Body of pancreas (tissue), 4 donors: ENCODE measurements at places on chromosomes 4 and X.

GRCh38 chrX:136080766-136081165 is 66.6 kb upstream of the FHL1 start:
- DNase-seq, result no peak

DNA sequence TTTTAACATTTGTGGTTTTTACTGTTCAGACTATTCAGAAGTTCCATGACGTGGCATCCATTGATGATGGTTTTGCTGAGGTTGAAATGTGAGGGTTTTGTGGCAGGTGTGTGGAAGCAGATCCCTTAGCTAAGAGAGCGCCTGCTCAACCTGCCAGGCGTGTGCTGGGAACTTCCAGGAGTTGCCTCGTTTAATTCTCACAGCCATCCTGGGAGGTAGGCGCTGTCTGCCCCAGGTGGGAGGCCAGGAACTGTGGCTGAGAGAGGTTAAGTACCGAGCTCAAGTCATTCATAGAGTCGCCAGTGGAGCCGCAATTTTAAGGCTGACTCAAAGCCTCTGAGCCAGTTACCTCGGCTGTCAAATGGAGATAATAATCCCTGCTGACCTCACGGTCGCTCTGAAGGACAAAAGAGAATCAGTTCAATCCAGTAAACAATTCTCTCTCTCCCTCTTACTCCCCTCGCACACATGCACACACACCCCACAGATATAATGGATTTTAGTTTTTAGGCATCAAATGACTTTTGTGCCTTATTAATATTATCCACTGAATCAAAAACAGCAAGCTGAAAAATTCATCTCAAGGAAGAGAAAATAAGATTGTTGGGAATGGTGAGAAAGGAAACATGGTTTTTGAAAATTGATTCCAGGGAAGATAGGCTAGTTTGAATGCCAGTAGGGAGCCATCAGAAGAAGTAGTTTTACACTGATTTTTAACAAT is 171.3 kb downstream of the PTTG2 start:
- DNase-seq, result peak; percentile 41

DNA sequence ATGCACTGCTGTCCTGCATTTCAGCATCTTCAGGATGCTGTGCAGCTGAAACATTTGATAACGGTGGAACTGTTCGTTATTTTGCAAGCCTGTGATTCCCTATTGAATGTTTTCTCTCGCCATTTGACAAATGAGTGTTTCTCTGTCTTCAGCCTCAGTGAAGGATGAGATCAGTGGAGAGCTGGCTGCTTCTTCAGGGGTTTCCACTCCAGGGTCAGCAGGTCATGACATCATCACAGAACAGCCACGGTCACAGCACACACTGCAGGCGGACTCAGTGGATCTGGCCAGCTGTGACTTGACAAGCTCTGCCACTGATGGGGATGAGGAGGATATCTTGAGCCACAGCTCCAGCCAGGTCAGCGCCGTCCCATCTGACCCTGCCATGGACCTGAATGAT is 52.6 kb downstream of the HTT start:
- DNase-seq, result no peak

- DNase-seq, result no peak
Observed at GRCh38 chr4:81503586-81503985, 31.9 kb upstream of the RASGEF1B start.

DNA sequence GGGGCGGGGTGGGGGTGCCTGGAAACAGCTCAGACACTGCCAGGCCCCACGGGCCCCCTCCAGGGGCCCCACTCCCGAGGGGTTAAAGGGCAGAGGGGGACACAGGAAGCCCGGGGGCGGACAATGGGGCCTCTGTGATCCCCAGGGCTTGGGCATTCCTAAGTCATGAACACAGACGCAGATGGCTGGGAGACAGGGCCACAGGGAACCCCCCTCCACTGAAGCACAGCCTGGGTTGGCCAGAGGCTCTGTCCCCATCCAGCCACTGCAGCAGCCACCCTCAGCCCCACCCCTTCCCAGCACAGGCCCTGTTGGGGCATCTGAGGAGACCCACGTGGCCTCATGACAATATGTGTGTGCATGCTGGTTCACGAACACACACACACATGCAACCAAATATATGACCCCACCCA is 3.9 kb downstream of the L1CAM start:
- DNase-seq, result no peak

DNA sequence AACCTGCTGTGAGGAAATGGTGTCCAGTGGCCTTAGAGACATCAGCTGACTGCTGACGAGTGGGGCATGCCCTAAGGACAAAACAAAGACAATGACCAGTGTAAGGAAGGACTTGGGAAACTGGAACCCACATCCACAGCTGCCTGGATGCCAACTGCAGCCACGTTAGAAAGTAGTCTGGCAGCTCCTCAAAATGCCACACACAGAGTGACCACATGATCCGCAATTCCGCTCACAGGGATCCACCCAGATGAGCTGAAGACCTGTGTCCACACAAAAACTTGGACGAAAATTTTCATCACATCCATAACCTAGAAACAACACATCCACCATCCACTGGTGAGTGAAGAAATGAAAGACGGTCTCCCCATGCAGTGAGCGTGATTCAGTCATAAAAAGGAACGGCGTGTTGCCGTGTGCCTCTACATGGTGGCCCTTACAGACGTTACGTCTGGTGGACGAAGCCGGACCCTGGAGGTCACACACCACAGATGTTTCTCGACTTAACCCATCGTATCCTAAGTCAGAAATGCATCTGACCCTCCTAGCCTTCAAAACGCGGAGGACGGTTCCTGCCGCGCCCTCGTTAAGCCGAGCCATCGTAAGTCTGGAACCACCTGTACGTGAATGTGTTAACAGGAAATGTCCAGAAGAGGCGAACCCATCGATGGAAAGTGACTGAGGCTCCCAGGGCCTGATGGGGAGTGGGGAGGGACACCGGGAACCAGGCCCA is 40.6 kb upstream of the MXD4 start:
- no peak for DNase-seq

DNA sequence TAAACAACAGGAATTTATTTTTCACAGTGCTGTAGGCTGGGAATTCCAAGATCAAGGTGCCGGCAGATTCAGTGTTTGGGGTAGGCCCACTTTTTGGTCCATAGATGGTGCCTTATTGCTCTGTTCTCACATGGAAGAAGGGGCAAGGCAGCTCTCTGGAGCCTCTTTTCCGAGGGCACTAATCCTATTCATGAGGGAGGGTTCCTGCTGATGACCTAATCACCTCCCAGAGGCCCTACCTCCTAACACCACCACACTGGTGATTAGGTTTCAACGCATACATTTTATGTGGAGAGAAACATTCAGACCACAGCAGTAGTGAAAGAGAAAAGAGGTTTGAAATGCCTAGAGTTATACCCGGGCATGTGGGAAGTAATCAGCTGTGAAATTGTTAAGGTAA is 1.4 kb upstream of the POLA1 start:
- no peak for DNase-seq

DNA sequence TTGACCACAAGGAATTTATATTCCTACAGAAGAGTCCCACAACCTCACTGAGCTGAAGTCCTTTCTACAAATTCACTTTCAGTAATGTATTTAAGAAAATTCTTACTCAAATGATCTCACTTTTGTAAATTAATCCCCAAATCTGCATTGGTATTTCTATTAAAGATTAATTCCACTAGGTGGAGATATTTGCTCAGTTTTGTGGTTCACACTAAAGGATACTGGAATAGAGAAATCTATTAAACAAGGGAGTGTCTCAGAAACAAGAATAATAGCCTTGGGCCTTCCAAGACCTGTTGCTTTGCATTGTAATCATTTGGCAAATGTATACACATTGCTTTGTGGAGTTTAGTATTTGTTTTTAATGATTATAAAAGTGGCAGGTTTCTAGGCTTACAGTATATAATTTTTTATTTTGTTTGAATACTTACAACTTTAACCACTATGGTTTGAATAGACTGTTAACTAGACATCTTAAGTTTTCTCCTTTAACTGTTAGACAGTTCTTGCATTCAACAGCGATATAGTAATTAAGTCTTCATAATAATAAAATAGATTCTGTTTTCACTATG is 25.9 kb downstream of the CFAP299 start:
- DNase-seq, result no peak

- DNase-seq, result no peak
Observed at GRCh38 chrX:103730796-103731493, 20.2 kb downstream of the TMEM31 start.

GRCh38 chrX:10507876-10508275 is 112.5 kb downstream of the MID1 start:
- no peak for DNase-seq

DNA sequence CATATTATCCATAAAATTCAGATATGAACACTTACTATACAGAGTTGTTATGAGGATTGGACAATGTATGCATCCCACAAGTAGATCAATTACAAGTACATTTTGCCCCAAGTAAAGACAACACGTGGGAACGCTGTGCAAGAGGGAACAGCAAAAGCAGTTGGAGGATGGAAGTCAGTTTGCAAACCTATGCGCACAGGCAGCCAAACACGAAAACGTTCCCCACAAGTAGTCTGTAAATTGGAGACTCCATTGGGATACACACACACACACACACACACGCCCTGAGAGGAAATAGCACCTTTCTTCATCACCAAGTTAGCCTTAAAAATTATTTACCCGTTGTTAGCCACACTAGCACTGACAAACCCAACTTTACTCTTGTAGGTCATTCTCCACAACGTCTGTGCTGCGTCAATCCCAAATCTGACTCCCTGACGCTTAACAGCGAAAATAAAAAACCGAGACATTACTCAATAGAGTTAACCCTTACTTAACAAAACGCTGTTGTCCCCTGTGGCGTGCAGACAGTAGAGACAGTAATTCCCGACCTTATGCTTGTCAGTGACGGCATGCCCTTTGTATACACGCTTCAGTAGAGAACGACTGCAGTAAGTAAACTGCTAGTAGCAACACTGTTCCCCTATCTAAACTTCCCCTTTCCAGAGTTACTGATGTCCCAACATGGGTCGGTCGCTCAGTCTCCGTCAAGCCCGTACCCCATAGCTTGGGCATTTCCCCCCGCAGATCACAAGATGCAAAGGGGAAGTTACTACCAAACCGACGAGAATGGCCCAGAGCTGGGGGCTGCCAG is 730 bp downstream of the MANBA start:
- peak; percentile 13 for DNase-seq

GRCh38 chr4:153198719-153199118 is 5.5 kb upstream of the TRIM2 start:
- DNase-seq, result no peak

DNA sequence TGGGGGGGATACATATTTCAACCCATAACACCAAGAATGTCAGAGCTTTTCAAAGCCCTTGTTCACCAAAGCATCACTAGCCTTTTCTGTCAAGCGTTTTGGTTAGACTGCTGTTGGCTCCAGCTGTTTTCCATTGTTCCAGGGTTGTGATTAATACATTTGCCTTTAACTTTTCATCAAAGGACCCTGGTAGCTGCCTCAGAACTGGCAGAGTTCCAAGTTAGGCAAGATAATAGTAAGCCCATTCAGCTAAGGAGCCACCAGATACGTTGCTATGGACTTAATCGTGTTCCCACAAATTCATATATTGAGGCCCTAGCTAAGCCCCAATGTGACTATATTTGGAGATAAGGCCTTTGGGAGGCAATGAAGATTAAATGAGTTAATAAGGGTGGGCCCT is 37.1 kb downstream of the ENOPH1 start:
- no peak for DNase-seq

DNA sequence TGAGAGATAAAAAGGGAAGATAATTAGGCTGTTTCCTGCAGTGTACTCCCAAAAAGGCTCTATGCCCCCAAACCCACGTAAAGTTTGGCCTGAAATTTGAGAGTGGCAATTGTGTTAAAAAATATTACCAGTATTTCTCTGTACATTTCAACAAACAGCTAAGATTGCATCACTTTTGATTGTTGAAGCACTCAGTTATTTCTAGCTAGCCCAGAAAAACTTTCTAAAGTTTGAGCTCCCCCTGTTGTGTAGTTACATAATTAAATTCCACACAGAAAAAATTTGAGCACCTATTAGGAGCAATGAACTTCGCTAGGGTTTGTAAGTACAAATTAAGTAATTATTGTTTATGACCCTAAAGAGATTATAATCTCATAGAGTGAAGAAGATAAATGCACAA is 109.4 kb downstream of the DLG3 start:
- DNase-seq, result no peak

DNA sequence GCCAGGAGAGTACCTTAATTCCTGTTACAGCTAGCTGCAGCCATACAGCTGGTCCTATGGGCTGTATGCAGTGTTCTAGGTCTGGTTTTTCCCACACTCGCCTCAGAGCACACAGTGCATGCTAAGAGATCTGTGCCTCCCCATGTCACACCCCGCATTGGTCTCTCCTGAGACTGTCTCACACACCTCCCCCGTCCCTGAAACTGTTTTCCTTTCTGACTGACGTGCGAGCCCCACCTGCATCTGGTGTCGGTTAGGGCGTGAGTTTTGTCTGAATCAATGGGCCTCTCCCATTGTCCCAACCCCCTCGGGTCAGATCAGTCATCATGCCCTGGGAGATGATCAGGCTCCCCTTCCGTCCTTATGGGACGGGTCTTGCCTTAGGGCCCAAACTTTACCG is 3.4 kb upstream of the UGT8 start:
- DNase-seq, result no peak

DNA sequence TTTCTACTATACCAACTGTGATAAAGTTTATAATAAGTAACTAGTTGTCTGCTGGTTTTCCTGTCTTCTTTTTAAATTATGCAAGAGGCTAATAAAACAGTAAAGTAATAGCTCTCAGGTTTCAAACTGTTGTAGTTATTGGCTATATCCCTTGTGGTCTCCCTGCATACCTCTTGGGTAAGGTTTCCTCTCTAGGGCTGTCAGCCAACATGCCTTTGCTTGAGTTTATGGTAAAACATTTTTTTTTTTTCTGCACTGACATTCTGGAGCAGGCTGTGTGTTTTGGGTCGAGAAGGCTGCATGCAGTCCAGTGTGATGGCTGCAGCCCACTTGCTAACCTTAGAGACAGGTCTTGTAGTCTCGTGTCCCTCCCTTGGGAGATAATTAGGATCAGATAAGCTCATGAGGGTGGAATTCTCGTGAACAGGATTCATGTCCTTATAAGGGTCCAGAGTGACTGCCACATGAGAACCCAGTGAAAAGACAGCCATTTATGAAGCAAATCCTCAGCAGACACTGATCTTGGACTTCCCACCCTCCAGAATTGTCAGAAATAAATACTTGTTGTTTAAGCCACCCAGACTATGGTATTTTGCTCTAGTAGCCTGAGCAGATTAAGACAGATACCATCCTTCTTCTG is 831.2 kb downstream of the CCSER1 start:
- DNase-seq, result no peak

DNA sequence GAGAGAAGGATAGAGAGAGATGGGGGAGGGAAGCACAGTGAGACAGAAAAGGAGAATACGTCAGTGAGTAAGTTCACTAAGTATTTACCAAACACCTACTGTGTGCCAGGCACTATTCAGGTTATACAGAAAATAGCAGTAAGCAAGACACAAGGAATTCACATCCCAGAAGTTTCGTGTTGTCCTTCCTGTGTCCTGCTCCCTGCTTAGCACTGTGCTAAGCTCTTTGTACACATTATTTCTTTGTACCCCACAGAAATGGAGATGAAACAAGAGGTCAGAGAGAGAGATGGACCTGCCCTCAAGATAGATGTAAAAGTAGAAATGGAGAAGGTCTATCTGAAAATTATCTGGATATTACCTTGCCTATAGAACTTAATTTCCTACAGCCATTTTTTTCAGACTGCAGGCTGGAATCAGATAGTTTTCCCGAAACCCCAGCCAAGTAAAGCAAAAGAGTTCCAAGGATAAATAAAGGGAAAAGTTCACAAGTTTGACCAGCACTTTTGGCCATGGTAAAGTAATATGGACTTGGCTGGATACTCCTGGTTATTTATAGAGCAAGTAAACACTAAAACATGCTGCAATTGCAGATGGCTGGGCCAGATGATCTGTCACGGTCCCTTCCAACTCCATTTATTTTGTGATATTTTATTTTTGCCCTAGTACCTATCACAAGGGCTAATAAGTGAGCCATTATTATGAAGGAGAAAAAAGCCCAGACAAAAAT is 353.7 kb upstream of the SLC7A11 start:
- peak; percentile 21 for DNase-seq
